KBM-7 (cell line): ENCODE measurements at places on chromosomes 12 and 14.

- DNase-seq = no peak
These were observed 81.8 kb downstream of the WIF1 start for GRCh38 chr12:65039301-65039700.

DNA sequence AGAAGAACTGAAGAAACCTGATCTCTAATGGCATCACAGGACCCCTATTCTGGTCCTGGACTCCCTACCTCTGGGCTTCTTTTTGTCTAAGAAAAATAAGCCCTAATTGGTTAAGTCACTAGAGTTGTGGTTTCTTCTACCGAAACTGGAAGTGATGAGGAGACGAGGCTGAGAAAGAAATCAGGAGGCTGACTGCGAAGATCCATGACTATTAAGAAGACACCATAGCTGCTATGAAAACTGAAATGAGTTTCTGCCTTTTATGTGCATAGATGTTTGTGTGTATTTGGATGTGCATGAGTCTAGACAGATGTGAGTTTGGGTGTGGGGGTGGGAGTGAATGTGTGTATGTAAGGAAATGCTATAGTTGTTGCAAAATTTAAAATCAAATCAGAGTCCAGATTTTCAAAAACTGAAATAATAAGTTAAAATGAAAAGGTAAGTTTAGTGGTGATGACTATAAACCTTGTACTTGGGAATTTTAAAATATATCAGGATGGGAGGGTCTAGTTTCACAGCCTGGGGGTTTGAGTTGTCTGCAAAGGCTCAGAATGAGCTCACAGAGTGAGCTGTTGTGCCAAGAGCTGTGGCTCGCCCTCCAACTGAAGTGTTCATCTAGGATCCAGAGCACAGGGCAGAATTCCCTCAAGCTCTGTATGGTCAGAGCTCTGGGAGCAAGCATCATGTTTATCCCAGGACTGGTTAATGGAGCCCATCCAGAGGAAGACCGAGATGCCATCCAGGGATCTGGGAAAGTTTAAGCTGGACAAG lies 94.9 kb downstream of the VCPKMT start:
- DNase-seq = no peak

DNA sequence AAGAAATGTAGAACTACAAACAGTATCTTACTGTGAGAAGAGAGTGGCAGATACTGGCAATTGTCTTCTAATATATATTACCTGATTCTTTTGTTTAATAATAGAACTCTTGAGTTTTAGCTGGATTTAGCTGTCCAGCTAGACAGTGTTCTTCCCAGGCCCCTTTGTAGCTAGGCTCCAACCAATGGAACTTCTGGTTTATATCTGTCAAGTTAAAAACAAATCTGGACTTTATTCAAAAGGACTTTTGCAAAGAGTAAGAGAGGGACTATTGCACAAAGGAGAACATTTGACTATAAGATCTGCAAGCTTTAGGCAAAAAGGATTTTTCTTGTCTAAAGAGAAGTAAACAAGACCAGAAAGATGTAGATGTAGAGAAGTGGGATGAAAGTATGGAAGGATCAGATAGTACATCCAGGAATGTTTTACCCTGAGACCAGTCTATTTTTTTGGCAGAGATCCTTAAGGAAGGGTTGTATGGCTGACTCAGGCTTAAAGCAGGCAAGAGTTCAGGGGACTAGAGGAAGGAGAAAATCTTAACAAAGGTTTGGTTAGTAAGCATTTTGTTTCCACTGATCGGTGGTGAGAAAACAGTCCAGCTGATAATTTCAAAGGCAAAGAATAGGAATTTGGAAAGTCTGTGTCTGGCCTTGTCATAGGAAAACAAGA lies 111.1 kb upstream of the PLEKHA5 start:
- no peak for DNase-seq

GRCh38 chr12:132066345-132066685 lies 77.8 kb downstream of the DDX51 start:
- peak; percentile 83 for DNase-seq

DNA sequence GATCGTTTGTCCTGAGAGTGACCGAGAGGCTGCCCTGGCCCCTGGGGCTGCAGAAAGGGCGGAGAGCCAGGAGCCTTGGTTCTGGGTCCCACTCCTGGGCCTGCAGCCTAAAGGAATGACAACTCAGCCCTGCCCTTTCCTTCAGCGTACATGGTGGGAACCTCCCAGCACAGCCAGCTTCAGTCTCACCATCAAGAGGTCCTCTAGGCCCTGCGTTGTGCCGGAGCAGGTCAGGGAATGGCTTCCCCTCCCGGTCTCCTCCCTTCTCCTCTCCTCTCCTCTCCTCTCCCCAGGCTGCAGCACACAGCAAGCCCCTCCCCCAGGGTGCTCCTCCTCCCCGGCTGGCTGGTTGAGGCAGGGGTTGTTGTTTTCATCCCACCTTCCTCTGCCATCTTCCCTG lies 44.6 kb upstream of the TUNAR start:
- no peak for DNase-seq

DNA sequence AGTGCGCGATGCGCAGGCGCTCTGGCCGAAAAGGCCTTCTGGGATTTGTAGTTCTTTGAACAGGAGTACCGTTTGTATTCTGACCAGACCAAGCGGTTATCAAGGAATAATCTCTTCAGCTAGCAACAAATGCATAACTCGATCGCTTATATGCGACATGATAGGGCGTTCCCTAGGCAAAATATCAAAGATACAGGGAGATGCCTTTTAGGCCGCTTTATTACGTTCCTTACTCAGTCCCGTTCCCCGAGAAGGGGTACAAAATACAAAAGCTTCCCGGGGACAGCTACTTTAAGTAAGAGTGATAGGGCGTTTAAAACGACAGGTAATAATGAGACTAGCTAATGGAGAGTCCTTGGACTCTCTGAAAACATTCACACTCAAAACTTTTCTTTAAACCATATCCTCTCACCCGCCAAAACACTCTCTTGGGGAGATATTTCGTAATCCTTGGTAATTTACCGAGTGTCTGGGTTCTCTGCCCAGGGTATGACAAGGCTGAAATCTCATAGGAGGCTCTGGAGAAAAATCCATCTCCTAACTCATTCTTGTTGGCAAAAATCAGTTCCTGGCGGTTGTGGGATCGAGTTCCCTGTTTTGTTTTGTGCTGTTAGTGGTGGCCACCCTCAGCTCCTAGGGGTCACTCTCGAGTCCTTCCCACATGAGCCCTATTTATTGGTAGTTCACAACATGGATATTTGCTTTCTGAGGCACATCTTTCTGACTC lies 412 bp upstream of the SNW1 start:
- peak; percentile 44 for DNase-seq

GRCh38 chr14:61343991-61344405 lies 22.6 kb downstream of the PRKCH start:
- no peak for DNase-seq

DNA sequence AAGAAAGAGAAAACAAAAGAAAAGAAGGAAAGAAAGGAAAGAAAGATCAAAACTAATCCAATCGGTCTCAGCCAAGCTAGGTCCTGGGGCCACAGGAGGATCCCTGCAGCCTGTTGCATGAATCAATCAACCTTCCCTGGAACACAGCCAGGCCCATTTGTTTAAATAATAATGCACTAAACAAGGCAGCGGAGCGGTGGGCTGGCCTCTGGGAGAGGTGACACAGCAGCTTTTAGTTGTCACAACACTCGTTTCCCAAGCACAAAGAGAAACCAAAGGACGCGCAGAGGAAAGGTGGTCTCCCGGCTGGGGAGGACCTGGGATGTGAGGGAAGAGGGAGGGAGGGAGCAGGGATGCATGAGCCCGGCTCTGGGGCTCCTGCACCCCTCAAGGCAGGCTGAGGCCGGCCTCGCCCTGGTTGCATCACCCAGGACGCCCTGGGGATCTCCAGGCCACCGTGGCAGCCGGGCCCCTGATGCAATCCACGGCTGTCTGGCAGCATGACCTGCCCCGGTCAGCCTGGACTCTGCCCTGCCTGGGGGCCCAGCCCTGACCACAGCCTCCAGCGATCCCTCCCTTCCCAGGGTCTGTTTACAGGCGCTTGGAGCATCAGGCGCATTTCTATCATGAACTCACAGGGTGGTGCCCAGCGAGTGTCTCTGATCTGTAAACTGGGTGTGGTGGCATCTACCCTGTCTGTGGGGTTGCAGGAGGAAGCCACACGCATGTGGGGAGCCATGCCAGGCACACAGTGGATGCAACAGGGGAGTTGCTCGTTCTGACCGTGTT lies 32.5 kb downstream of the MMP17 start:
- no peak for DNase-seq

DNA sequence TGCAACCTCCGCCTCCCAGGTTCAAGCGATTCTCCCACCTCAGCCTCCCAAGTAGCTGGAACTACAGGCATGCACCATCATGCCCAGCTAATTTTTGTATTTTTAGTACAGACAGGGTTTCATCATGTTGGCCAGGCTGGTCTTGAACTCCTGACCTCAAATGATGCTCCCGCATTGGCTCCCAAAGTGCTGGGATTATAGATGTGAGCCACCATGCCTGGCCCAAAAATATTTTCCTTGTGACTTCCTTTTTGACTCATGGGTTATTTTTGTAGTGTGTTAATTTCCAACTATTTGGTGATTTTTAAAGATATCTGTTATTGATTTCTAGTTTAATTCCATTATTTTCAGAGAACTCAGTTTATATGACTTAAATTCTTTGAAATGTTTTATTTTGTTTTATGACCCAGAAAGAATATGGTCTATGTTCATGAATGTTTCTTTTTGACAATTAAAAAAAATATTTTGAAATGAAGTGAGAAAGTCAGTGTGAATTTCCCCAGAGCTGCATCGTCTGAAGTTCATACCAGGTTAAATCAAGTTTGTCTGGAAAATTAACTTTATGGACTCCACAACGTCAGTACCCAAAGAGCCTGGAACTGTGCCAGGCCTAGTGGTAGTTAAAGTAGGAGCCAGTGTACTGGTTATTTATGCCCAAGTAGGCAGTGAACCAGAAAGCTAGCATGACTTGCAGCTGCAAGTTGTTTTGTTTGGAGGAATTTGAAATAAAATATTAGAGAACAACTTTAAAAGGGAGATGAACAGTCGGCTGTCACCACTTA lies 2.8 kb upstream of the CDKL1 start:
- DNase-seq = no peak

DNA sequence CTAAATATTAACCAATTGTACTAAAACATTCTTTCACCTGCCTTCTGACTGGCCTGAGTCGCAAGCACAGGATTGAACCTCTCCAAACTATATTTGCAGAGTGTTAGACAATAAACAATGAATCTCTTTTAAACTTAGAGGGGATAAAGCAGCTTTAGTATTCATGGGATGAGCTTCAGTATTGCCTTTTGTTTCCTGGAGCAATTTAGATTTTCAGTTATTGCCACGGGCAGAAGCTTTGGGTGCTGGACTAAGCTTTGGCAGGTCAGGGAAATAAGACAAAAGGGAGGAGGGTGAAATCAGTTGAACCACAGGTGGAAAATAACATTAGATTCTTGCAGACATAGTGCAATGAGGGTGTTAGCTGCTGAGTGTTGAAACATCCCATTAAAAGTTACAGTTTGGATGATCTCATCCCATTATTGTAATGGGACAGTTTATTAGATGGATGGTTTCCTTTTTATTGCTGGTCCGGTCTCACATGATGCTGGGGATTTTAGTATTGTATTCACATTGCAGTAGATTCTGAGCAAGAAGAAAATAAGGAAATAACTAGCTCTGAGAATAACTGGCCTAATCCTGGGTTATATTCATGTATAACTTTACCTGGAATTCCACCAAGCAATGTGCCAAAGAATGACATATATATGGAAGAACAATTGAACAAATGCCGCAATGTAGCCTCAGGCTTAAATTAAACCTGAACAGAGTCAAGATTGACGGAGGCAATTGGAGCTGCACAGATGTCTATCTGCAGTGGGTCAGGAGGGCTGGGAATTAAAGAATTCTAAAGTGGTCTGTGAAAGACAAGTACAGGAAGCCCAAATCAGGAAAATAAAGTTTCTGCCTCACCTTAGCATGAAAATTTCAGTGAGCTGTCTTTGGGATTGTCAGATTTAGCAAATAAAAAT lies 1092.8 kb upstream of the SEL1L start:
- DNase-seq = no peak
